Cerebellar cortex (tissue), 1 donor: ENCODE measurements at places on chromosomes 4 and X.
A peak's percentile ranks its signal among the peaks of the same experiment; 100 is the strongest.

DNA sequence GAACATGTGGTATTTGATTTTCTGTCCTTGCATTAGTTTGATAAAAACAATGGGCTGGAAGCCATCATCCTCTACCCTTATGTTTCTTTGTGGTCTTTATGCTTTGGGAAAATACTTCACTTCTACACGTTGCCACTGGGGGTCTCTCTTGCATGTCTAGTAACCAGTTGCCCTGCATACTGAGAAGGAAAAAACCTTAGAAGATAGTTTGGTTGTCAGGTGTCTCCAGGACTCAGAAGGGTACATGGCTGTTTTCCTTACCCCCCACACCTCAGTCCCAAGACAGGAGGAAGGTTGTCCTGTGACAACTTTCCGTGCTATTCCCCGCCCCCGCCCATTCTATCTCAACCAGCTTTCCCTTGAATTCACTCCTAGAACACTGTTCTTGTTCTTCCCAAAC, 62.1 kb upstream of the LANCL3 start:
- peak; percentile 3 for DNase-seq

DNA sequence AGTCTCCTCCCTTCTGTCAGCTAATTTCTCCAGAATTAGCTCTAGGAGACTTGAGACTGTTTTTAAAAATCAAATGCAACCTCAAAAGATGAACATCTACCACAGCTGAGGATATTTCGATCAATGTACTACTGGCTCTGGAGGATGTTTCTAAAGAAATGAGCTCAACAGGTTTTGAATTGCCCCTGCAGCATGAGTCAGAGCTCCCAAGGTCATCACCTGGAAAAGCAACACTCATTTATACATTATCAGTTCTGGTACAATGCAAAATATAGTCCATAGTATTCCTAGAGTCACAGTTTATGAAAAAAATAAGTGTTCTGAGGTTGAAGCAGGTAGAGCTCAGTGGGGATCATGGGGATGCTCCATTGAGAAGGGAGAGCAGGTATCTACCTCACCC, 50.8 kb upstream of the MCF2 start:
- DNase-seq, result no peak

DNA sequence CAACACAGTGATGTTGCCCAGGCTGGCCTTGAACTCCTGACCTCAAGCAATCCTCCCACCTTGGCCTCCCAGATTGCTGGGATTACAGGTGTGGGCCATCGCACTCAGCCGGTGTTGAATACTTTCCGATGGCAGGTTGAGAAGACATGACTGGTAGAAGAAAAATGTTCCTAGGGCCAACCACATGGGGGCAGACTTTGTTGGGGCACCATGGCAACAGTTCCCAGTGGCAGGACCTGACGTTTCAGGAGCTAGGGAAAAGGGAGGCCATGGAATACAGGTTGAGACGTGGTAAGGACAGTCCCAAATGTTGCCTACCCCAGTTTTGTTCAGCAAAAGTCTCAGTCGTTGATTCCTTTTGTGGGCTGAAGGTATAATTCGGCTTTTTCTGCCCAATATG, 134.6 kb downstream of the ASMT start:
- no peak for DNase-seq

DNA sequence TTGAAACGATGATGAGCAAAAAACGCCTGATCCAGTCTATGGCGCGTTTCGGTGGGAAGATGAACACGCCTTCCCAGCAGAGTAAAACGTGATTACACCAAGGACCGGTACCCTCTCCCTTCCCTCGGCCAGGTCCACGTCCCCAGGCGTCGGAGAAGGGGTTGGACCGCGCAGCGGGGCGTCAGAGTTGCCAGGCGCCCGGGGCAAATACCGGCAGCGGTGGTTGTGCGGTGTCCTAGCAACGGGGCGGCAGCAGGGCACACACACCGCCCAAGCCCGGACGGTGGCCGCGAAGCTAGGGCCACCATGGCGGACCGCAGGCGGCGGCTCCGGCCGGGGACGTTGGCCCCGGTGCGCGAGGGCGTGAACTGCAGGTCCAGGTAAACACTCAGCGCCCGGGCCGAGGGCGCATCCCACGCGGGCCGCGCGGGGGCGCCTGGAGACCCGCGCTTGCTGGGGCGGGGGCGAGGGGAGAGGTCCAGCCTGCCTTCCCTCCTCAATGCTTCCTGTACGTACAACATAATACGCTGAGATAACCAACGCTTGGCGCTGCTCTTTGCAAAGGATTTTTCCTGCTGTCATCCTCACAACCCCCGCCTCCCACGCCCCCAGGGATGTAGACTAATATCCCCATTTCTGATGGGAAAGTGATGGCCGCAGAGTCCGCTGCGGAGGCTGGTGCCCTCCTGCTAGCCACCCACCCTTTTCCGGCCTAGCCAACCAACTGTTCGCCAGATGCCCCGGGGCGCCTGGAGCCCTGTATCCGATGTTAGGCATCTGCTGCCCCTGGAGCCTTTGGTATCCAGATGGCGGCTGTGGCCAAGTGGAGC, at the start of gene FAM47E:
TSS of gene FAM47E (plus strand) at position 281 of the 830 bp plus-strand sequence. CDS start at position 307, 26 bp downstream.
- DNase-seq, result peak; percentile 55

DNA sequence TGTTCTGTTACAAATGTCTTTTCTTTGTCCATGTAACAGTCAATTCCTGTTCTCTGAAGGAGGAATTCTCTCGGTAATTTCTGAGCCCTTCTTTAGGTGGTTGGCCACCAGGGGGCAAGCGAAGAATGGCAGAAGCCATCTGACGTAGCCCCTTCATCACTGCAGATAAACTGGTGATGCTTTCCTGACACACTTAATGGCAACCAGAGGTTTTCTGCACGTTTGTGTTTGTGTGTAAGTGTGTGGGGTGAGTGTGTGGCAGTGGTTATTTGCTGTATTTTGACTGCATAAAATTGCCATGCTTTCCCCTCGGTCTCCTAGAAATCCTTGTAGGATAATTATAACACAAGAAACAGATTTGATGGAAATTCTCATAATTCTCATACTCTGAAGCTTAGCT, 64.8 kb upstream of the STOX2 start:
- peak; percentile 85 for DNase-seq

DNA sequence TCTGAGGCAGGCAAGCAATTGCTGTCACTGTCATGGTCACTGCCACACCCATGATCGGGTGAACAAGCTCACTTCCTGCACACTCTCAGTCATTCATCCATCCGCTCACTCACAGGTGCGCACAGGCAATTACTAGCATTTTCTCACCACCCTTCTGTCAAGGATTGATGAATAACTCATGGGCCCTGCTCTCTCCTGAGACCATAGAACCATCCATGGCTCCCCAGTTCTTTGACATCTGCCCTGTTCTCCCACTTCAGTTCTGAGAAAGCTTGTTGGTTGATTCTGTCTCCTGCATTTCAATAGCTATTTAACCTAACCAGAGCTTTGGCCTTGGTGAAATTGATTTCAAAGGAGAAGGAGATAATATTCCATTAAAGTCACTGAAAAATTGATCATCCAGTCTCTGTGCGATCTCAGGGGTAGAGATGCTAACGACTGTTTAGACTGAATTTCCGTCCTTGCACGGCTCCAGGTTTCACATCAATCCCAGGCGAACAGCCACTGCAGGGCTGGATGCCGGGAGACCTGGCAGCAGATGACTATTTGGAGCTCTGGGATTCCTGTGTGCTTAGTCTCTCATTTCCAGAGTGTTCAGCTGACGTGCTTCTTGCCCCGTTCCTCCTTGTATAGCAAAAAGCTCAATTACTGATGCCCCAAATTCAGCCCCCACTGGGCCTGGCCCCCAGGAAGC, 36.9 kb upstream of the ADRA2C start:
- no peak for DNase-seq

GRCh38 chr4:113837397-113837796, 75.9 kb upstream of the CAMK2D start:
- no peak for DNase-seq

DNA sequence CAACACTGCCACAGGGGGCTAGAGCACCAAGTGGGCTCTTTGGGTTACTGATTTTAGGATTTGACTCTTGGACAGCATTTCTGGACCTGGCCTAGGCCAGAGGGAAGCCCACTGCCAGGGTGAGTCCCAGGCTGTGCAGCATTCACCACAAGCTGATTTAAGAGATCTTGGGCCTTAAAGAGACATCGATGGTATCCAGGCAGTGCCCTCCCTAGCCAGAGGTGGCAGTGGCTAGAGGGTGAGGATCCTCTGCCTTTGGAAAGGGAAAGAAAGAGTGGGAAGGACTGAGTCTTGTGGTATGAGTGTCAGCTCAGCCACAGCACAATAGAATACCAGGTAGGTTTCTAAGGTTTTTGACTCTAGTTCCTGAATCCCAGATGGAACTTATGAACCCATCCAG, 613.9 kb downstream of the FAT4 start:
- no peak for DNase-seq

GRCh38 chr4:185752872-185753271, 59.1 kb downstream of the SORBS2 start:
- no peak for DNase-seq

- DNase-seq, result no peak
Observed at GRCh38 chr4:101145021-101145420, 202.3 kb downstream of the PPP3CA start.

DNA sequence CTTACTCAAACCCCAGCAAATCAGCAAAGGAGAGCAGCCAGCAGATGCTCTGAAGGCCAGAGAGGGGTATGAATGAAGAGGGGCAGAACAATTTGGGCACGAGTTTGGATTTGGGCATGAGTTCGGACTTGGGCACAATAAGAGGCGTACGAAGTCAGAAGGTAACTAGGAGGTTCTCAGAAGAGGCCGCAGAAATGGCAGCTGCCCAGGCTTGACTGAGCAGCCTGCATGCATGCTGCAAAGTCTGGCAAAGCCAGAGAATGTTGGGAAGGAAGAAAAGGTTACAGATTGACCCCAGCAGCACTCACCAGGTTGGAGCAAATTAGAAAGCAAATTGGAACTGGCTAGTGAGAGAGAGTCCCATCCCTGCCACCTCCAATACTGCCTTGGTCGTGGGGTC, 15.2 kb downstream of the CCDC149 start:
- peak; percentile 41 for DNase-seq
